Fibroblast of villous mesenchyme (primary cell): ENCODE measurements at places on chromosomes 5 and 9. TPM values are rescaled to one million over a fixed set of nuclear protein-coding genes. Genes with fewer than 3 reads are reported as not detected.

DMGDH gene
- total RNA-seq = 4.5 and 6.9 TPM in 2 replicates

DNA sequence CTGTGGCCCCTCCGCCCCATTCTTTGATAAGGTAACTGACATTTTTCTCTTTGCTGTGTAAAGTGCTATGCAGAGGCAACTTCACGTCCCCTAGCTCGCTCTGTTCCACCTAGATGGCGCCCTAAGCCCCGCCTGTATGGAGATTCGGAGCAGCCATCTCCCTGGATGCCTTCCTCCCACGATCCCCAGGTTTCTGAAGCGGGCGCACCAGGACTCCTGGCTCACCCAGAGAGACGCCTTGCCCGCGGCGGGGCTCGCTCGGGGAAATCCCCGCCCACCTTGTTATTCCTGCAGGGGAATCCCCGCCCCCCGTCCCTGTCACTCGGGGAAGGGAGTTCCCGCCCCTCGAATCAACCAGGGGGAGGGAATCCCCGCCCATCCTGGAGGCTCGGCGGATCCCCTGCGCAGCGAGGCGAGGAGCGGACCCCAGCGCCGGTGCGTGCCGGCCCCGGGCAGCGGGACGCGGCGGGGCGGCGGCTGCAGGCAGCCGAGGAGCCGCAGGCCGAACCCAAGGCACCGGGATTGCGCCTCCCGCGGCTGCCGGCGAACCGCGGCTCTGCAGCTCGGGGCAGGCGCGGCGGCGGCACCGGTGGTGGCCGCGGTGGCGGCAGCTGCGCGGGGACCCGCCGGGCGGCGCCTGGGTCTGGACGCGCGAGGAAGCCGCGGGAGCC lies at the start of gene PDZD2:
Gene PDZD2, plus strand, starts transcription at position 384 of the 671 bp plus-strand sequence.
- peak; percentile 34 for DNase-seq

GRCh38 chr5:43497311-43498104 lies 13.8 kb upstream of the TMEM267 start:
- no peak for DNase-seq

DNA sequence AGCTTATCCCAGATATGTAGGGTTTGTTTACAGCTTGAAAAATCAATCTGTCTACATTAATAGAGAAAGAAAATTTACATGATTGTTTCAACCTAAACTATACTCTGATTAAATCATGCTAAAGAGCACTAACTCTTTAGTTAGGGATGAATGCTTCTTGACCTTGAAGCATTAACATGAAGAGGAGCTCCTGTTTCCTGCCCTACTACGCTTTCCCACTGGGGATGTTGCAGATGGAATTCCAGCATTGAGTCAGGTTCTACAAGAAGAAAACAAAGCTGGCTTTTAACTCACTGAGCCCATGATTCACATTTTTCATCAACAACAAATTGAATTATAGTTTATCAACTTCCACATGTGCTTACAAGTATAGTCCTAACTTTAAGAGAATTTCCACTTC lies 471.3 kb downstream of the TMEM232 start:
- DNase-seq = no peak

DNA sequence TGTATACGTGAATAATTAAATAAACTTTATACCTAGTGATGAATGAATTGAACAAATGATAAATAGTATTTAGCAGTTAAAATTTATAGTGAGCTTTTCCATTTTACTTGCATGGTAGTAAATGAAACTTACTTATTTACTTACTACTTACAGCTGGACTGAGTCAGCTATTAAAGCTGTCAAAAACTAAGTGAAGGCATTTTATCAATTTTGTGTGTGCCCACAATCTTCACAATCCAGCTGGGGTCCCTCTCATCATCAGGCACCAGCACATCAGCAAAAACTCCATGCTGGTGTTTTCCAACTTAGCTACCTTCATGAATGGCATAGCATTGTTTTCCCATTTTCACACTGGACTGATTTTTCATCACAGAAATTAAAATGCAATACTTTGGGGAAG lies 81.1 kb downstream of the SAXO1 start:
- no peak for DNase-seq

DNA sequence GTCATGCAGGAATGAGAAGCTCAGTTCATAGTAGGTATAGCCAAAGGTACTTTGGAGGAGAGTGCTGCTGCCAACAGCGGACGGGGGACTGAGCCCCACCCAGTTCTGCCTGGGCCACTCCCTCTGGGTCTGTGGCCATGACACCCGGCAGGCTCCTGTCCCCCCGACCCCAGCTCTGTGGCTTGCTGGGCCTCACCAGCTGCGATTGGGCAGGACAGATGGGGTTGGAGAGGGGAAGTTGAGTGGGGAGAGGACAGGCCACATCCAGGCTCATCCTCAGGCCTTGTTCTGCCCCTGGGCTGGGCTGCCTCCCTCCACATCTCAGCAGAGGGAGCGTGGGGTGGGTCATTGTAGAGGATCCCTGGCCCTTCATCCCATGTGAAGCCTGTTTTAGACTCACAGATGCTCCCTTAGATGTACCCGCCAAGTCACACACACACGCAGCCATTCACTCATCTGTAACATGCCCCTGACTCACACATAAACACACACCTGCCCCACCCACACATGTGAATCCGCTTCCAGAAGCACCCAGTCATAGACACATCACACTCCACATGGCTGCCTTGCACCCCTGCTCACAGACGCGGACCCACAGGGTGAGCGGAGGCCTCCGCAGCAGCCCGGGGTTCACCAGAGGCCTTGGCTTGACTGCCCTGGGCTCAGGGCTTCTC lies 48.8 kb downstream of the NTNG2 start:
- DNase-seq = no peak

SPATA31A1 gene
- not detected in 2 replicates for total RNA-seq

DNA sequence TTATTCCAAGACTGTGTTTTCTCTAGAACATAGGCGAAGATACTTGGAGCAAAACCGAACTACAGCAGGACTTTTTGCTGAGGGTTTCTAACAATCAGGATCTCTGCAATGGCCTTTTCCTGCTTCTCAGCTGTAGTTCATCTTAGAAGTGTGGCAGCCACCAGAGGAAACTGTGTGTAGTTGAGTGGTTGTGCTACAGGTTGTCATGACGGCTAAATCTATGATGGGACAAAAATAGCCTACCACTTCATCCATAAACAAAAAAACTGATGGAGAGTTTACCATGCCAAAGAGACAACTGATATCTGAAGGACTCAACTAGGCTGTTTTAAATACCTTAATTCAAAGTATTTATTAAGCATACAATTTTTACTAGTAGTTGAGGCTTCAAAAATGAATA lies 28.2 kb upstream of the DMAC1 start:
- no peak for DNase-seq

GRCh38 chr9:37620396-37620795 lies 28.0 kb upstream of the TOMM5 start:
- DNase-seq = no peak
